HFFc6 (cell line): ENCODE measurements at places on chromosomes 4 and X. TPM values are rescaled to one million over a fixed set of nuclear protein-coding genes. Genes with fewer than 3 reads are reported as not detected.

The PRR32 gene
- not detected in 3 replicates for total RNA-seq

The SPANXA1 gene
- total RNA-seq = 0.64 to 147 TPM (median 0.76 TPM) in 3 replicates

The NLGN3 gene
- total RNA-seq = 0.17 to 0.38 TPM (median 0.36 TPM) in 3 replicates

DNA sequence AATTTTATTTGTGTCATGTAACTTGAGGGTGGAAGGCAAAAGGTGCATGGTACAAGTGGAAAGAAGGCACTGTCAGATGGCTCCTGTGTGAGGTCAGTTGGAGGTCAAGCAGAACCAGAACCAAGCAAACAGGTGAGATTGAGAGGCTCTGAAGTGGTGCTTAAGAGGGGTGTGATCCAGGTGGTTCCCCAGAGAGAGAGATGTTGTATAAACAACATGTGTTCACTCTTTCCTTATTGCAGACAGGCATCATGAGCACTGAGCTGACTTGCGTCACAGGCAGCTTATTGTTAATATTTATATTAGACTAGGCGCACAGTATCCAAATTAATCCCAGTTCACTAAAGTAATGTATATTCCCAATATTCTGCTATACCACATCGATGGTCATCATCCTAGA, 56.8 kb downstream of the CXCL13 start:
- no peaks in the 10 kb centered on the region for H3K36me3 ChIP-seq
- H3K4me3 ChIP-seq = no peak overlapping the region
- H3K27ac ChIP-seq = no peak overlapping the region
- no peaks in the 10 kb centered on the region for H3K4me1 ChIP-seq

DNA sequence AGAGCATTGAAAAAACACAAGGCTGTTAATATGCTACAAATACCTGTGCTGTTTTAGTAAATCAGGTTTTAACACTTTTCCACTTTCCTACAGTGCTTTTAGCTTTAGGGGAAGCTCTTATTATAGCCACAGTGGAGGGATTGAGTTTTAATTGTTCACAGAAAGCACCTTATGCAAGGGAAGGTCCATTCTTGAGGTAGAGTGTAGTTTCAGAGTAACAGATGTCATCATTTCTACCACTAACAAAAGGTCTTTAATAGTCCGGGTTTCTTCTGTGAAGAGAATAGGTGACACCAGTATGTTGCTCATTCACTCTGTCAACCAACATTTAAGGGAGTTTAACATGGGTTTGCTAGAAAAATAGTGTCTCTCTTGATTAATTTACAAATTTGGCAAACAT, 104.4 kb downstream of the STIM2 start:
- no peaks in the 10 kb centered on the region for H3K36me3 ChIP-seq
- no peak for DNase-seq
- peaks cover 18% of the 10 kb centered on the region for H3K4me1 ChIP-seq
- no peak overlapping the region for H3K4me3 ChIP-seq

DNA sequence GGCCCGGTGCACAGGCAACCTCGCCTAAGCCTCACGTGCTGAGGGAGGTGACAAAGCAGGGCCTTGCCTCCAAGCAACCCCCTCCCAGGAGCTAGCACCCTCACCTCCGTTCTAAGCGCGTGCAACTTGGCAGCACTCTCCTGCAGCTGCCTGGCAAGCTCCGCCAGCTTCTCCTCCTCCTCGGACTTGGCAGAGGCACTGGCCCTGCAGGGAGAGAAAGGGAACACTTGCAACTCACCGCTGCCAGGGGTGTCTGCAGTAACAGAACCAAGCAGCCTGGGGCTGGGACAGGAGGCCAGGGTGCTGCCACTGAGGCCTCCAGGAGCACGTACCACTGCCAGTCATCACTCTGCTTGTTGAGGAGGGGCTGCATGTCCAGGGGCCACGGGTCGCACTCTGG, 10.3 kb upstream of the TREX2 start:
- peaks cover 4% of the 10 kb centered on the region; the same call in 1 of the 2 replicates for H3K36me3 ChIP-seq
- peaks cover 18% of the 10 kb centered on the region for H3K4me1 ChIP-seq
- no peak overlapping the region for H3K27ac ChIP-seq
- H3K27me3 ChIP-seq = no peaks in the 10 kb centered on the region
- DNase-seq = no peak
- H3K4me3 ChIP-seq = no peak overlapping the region

GRCh38 chrX:150200820-150201287, 162.3 kb upstream of the MAMLD1 start:
- no peaks in the 10 kb centered on the region for H3K36me3 ChIP-seq
- peaks cover 50% of the 10 kb centered on the region for H3K4me1 ChIP-seq
- peak overlapping the region; percentile 80 for H3K27ac ChIP-seq
- H3K27me3 ChIP-seq = no peaks in the 10 kb centered on the region
- peak; percentile 98 for DNase-seq
- peak overlapping the region; percentile 53 for H3K4me3 ChIP-seq

DNA sequence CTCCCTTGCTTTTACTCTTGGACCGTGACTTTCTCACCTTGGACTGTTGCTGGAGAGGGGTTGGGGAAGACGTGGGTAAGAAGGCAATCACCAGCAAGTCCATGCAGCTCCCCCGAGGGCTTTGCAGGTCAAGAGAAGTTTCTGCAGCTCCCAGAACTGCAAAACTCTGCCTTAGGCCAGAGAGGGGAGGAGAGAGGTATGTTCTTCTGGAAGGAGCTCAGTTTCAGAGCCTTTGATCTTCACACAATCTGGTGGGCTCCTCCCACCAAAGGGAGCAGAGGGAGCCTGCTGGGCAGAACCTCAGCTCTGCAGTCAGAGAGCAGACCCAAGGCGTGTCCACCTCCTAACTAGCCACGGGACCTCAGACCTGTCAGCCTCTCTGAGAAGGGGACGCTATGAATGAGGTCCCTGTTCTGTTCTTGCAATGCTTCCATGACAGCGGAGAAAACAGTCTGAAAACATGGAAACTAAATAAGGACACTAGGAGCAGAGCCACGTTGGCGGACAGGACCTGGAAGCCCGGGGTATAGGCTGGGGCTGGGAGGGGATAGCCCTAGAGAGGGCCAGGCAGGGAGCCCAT, 92.8 kb downstream of the EVC2 start:
- H3K36me3 ChIP-seq = peaks cover 43% of the 10 kb centered on the region
- peaks cover 20% of the 10 kb centered on the region for H3K4me1 ChIP-seq
- no peak for DNase-seq

- DNase-seq = no peak
- H3K27ac ChIP-seq = no peak within 1 kb of the TSS
- H3K4me1 ChIP-seq = no peaks in the 10 kb centered on the region
- H3K36me3 ChIP-seq = no peaks in the 10 kb centered on the region; the same call in 1 of the 2 replicates
- H3K4me3 ChIP-seq = no peak within 1 kb of the TSS
Observed at GRCh38 chr4:36281384-36282106, at the start of gene DTHD1. Gene DTHD1 (plus strand): TSS chr4:36281616. CDS start chr4:36281759, 143 bp downstream.

- H3K4me1 ChIP-seq = no peaks in the 10 kb centered on the region
- DNase-seq = no peak
Observed at GRCh38 chr4:125677665-125678307, 363.0 kb downstream of the FAT4 start.

DNA sequence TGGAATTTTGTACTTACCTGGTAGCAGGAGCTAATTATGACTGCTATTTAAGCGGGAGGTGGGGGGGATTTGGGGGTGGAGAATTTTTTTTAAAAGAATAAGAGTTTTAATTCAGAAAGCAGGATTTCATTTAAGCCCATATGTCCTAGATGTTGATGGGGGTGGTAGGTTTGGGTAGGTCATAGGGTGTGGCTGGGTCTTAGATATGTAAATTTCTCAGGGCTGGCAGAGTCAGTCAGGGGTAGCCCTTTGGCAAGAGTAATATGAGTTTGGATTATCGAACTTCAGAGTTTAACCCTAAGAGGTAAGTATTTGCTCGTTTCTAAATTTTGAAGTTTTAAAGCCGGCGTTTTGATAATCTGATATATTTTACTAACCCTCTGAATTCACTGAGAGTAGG, 35.2 kb upstream of the COX18 start:
- no peak overlapping the region for H3K27ac ChIP-seq
- H3K4me1 ChIP-seq = peaks cover 6% of the 10 kb centered on the region
- H3K27me3 ChIP-seq = 0 out of 2 replicates have a peak, but pooled peaks cover 2% of the 10 kb centered on the region
- DNase-seq = no peak
- H3K36me3 ChIP-seq = peaks cover 33% of the 10 kb centered on the region

DNA sequence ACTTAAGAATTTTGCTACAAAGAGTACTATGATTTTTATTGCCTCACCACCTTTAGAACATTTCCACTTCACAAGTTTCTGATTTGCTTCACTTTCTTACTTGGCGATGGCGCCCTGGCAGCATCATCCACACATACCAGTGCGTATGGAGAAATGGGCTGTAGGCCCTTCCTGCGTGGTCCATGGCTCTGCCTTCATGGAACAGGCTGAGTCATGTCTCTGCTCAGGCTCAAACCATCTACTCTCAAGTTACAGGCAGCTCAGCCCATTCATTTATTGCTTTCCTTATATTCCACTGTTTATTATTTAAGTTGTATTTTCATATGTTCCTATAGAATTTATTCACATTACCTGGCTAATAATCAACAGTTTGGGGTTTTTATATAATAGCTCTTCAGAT, 21.1 kb downstream of the CASP3 start:
- no peaks in the 10 kb centered on the region for H3K4me1 ChIP-seq
- H3K27me3 ChIP-seq = no peaks in the 10 kb centered on the region
- no peak for DNase-seq
- H3K36me3 ChIP-seq = peaks cover 49% of the 10 kb centered on the region

DNA sequence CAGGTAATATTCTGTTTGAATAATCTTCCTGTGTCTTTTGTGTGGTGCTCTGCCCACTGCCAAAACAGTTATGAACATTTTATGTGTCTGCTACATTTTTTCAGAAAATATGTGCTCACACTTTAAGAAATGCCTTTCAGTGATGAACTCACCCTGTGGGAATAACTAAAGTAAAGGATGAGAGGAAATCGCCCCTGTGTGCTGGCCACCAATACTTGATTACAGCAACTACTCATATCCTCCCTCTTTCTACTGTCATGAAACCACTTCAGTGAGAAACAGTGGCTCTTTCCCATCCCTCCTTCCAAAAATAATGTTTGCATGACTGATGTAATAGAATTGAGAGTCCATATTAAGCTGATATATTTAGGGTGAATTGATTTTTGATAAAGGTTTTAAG, 900.9 kb downstream of the RAB28 start:
- no peak overlapping the region for H3K27ac ChIP-seq
- H3K4me3 ChIP-seq = no peak overlapping the region
- DNase-seq = no peak
- H3K4me1 ChIP-seq = no peaks in the 10 kb centered on the region

DNA sequence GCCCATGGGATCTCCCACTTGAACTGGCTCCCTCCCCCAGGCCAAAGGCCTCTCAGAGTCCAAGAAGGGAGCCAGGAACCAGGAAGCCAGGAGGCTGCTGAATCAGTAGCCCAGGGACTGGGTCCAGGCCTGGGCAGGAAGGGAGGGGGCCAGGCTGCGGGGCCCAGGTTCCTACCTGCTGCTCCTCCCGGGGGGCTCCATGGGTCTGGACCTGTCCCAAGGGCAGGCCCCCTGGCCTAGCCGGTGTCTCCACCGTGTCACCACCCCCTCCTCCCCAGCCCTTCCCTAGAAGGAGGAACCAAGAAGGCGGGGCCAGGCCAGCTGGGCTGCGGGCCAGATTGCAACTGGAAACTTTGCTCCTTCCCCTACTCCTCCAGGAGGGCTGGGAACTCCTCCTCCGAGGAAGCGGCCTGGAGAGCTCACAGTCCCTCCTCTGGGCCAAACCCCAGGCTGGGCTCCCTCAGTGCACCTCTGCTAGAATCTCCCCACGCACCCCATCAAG, at the start of gene IQSEC2:
Gene IQSEC2, minus strand, starts transcription at position 264 of the 502 bp plus-strand sequence.
- no peaks in the 10 kb centered on the region for H3K27me3 ChIP-seq
- peak; percentile 63 for DNase-seq
- H3K4me3 ChIP-seq = peak within 1 kb of the TSS; percentile 84
- peak within 1 kb of the TSS; percentile 83 for H3K27ac ChIP-seq
- H3K36me3 ChIP-seq = no peaks in the 10 kb centered on the region

- H3K27me3 ChIP-seq = peaks cover 2% of the 10 kb centered on the region
- H3K27ac ChIP-seq = peak overlapping the region; percentile 84
- peak overlapping the region; percentile 85 for H3K4me3 ChIP-seq
- no peaks in the 10 kb centered on the region for H3K36me3 ChIP-seq
- peaks cover 42% of the 10 kb centered on the region for H3K4me1 ChIP-seq
- peak; percentile 31 for DNase-seq
Observed at GRCh38 chrX:9340598-9341290, 124.1 kb upstream of the TBL1X start.

GRCh38 chr4:73917081-73917501, 47.9 kb downstream of the CXCL1 start:
- no peak overlapping the region for H3K4me3 ChIP-seq
- no peaks in the 10 kb centered on the region; the same call in 1 of the 2 replicates for H3K36me3 ChIP-seq
- DNase-seq = peak; percentile 89
